ENCODE measurements at places on chromosomes 16 and 17.

GRCh38 chr17:28485049-28485448 is 11.6 kb downstream of the SLC13A2 start:
- no peak for DNase-seq

- DNase-seq = no peak
Observed at GRCh38 chr17:31699281-31699680, 159.8 kb downstream of the COPRS start.

- no peak for DNase-seq
Observed at GRCh38 chr16:72649254-72649944, 398.5 kb downstream of the ZFHX3 start.

DNA sequence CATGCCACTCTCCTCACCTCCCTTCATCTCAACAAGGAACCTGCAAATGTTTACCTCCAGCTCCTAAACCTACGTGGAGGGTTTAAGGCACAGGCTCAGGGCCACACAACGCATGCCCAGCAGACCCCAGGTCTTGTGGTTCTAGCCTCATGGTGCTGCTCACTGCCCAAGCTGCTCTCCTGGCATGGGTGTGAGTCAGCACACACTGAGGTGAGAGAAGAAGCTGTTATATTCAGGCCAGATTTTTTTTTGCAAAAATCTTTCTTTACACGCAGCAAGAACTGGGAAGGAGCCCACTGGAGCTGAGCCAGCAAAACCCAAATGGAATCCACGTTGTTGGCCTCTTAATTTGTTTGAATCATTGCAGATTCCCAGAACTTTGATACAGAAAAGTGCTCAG is 5.5 kb upstream of the C16orf96 start:
- DNase-seq = no peak

GRCh38 chr17:43393944-43394482 is 4.8 kb upstream of the ARL4D start:
- DNase-seq = peak; percentile 68

DNA sequence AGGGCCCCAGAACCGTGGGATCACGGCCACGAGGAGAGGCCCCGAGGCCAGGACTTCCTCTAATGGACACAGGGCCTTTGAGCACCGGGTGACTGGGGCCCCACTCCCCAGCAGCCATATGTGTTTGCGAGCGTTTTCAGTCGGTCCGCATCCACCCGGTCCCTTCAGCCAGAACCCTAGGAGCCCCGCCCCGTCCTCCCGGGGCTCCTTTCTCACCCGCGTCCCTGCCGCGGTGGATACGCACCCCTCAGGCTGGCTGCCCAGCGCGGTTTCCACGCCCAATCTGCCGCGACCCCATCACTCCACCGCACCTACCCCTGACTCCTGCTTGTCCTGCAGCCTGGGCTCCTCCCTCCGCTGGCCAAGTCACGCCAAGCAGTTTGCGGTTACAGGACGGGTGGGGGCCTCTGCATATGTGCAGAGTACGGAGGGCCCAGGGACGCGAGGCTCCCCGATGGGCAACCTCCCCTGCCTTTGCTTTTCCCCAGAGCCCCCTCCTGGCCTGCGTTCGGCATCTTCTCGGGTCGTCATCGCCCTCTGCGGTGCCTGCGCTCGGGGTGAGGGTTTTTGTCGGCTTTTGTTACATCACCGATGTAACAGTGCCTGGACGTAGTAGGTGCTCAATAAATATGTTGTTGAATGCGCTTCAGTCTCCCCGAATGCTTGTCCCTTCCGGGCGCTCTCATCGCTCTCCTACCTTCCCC is 1.0 kb upstream of the TTYH2 start:
- DNase-seq = no peak

- no peak for DNase-seq
Observed at GRCh38 chr16:30546115-30546514, 11.5 kb upstream of the ZNF747 start.

GRCh38 chr17:78041386-78042179 is 83.1 kb downstream of the TNRC6C start:
- no peak for DNase-seq

DNA sequence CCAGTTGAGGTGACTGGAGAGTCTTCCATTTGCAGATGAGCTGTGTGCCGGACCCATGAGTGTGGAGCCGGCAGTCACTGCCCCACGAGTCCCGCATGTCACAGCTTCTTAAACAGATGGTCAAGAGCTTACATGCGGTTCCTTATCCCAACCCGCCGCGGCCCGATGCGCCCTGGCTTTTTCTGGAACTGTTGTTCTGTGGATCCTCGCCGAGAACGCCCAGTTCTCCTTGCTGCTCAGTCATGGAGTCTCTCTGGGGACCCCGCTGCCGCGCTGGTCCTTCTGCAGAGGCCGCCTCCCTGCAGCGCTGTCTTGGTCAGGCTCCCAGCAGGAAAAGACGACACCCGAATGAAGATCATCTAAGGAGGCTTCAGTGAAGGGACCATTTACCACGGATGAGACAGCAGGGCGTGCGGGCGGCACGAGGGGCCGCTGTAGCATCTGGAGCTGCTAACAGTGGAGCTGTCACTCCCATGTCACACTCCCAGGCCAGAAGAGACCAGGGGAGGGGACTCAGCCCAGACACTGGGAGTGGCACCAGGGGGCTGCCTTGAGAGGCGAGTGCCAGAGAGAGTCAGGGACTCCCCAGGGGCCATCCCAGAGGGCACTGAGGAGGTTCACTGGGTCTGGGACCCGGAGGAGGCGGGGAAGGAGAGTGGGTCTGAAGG is 10.8 kb upstream of the LGALS3BP start:
- no peak for DNase-seq

DNA sequence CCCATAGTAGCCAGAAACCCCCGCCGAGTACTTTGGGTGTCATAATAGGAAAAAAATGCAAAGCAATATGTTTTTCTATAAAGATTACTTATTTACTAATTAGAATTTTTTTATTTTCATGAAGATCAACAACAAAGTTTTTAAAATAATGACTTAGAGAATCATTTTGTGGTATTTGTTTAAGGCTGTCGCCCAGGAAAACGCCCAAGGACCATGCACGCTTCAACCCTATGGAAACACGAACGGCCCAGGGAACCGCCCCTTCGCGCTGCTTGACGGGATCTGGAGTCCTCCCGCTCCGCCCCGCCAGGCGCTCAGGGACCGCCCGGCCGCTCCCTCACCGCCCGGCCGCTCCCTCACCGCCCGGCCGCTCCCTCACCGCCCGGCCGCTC is 408 bp upstream of the KPNA2 start:
- DNase-seq = peak; percentile 100

GRCh38 chr16:627454-628239 is 3.1 kb upstream of the WFIKKN1 start:
- no peak for DNase-seq

GRCh38 chr16:88527186-88527936 is 42.8 kb upstream of the ZC3H18 start:
- DNase-seq = peak; percentile 39

DNA sequence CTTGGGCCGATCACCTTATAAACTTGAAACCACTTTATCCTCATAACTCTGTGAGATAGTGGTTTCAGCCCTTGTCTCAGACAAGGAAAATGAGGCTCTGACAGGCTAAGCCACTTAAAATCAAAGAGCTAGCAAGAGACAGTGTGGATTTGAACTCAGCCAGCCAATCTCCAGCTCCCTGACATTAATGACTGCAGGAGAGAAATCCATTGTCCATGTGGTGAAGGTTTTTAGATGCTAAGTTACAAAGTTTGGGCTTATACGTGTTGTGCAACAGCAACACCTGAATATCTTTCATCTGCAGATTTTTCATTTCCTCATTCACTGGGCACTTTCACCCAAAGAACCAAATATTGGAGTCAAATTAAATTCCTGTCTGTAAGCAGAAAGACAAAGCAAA is 501.3 kb downstream of the GRIN2A start:
- DNase-seq = no peak

GRCh38 chr17:49570540-49571242 is 5.0 kb upstream of the NXPH3 start:
- no peak for DNase-seq

- no peak for DNase-seq
Observed at GRCh38 chr17:14297161-14297851, 3.6 kb upstream of the HS3ST3B1 start.

GRCh38 chr17:37305406-37305905 is 70.3 kb upstream of the C17orf78 start:
- DNase-seq = no peak

- DNase-seq = peak; percentile 96
Observed at GRCh38 chr17:74851612-74852236, 8.0 kb downstream of the GRIN2C start.

DNA sequence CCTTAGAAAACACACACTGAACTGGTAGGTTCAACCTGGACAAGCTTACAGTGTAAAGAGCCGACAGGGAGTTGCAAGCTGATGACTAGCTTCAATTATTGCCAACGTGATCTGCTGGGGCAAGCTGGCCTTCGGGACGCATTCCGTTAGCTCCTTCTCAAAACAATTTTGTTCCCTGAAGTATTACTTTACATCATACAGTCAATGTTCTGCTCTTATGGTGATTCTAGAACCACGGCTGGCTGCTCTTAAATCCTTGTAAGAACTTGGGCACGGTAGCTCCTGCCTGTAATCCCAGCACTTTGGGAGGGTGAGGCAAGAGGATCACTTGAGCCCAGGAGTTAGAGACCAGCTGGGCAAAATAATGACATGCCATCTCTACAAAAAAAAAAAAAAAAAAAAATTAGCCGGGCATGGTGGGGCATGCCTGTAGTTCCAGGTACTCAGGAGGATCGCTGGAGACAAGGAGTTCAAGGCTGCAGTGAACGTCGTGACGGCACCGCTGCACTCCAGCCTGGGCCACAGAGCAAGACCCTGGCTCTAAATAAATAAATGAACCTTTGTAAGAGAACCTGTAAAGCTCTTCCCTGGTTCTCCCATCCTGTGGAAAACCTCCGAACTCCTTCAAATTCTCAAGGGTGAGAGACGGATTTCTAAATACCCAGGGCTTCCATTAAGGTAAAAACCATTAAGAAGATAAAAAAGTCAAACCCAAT is 2.0 kb downstream of the CDIP1 start:
- no peak for DNase-seq

DNA sequence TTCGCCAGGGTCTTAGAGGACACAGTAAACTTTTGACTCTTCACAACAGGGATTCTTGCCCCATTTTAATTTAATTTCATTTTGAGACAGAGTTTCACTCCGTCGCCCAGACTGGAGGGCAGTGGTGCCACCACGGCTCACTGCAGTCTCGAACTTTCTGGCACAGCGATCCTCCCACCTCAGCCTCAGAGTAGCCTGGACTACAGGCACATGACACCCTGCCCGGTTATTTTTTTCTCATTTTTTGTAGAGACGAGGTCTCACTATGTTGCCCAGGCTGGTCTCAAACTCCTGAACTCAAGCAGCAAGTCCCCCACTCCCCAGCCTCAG is 329 bp upstream of the NLE1 start:
- no peak for DNase-seq

GRCh38 chr16:72715267-72715666 is 332.7 kb downstream of the ZFHX3 start:
- DNase-seq = no peak

DNA sequence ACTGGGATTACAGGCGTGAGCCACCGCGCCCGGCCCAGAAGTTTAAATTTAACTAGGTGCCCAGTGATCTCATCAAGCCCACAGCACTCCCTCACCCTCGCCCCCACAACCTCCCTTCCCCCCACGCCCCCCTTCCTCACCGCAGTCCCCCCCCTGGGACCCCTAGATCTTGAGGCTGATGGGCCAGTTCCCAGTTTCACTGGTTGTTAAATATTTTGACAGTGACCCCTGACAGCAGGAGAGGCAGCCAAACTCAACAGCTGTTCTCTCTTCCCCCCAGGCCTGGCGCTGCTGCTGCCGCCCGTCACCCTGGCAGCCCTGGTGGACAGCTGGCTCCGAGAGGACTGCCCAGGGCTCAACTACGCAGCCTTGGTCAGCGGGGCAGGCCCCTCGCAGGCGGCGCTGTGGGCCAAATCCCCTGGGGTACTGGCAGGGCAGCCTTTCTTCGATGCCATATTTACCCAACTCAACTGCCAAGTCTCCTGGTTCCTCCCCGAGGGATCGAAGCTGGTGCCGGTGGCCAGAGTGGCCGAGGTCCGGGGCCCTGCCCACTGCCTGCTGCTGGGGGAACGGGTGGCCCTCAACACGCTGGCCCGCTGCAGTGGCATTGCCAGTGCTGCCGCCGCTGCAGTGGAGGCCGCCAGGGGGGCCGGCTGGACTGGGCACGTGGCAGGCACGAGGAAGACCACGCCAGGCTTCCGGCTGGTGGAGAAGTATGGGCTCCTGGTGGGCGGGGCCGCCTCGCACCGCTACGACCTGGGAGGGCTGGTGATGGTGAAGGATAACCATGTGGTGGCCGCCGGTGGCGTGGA is 15.6 kb downstream of the QPRT start:
- no peak for DNase-seq

DNA sequence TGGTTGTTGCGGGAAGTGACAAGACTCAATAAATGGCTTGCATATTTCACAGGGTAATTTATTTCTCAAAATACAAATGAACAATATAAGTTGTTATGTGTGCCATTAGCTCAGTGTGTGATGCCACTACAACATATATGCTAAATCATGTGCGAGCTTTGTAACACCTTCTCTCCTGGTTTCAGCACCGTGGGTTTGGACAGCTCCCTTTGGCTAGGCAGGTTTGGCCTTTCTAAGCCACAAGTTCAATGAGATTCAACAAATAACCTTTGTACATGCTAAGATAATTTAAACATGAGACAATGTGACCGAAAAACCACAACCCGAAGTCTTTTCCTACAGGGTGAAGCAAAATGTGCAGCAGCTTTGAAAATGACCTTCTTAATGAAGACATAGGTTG is 563.9 kb downstream of the TMEM114 start:
- DNase-seq = no peak

- no peak for DNase-seq
Observed at GRCh38 chr16:89407925-89408300, 82.4 kb downstream of the ANKRD11 start.

DNA sequence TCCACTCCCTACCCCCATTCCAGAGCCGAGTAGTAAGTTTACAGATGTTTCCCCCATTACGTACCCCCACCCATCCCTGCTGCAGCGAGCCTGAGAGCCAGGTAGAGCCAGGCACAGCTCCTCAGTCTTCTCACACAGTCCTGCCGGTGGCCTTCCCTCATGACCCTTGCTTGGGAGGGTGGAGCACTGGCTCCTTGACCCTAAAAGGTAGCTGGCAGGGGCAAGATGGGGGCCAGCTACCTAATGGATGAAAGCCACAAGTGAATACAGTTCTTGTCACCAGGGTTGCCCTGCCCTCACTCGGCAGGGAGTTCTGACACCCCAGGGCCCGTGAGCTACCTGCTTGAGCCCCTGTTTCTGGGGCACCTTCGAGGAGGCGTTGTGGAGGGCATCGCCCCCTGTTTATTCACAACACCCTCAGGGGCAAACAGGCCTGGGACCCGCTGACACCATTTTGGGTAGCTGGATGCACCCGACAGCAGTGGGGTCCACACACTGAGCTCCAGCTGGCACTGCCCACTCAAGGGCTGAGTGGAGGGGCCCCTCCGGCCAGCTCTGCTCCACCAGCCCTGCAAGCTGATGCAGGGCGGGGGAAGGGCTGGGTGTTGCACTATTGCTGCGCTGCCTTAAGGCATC is 22.2 kb downstream of the ADAM11 start:
- DNase-seq = no peak

GRCh38 chr17:37121616-37122015 is 172.9 kb downstream of the AATF start:
- no peak for DNase-seq

GRCh38 chr16:16106466-16106865 is 116.8 kb downstream of the ABCC6 start:
- no peak for DNase-seq

All from NCI-H146 (cell line).